Activated CD4-positive, alpha-beta T cell treated with anti-CD3 and anti-CD28 coated beads, Interleukin-2, amount 10 ng/mL, durations not matched to agents 7 days and 5 days (primary cell): ENCODE measurements at places on chromosomes 7 and 10.
A peak's percentile ranks its signal among the peaks of the same experiment; 100 is the strongest.

GRCh38 chr7:127890726-127891125, 140.5 kb downstream of the LRRC4 start:
- no peak for DNase-seq

DNA sequence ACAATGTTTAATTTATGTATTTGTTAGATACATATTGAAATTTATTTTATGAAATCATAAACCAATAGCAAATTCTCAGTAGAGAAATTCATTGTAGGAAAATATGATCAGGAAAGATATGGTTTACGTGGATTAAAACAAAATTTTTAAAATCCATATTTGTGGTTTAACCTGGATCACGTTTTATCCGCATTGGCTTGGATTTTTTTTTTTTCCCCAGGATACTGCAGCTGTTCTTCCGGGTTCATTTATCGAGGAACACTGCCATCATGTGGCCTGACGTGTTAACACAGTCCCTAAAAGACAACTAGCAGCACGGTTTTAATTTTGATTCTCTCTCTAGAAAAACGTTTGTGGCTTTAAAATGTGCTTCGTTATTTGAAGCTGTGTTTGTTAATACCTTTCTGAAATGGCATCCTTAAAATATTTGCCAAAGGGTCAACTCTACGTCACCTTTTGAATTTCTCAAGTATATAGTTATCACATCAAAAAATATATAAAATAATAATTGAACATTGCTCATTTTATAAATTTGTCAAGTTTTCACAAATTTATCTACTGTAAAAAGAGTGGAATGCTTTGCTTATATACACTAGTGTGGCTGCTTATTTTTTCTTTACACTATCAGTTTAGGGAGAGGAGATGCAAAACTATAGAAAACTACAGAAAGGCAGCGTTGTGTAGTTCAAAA, 8.7 kb upstream of the ASB4 start:
- peak; percentile 57 for DNase-seq

DNA sequence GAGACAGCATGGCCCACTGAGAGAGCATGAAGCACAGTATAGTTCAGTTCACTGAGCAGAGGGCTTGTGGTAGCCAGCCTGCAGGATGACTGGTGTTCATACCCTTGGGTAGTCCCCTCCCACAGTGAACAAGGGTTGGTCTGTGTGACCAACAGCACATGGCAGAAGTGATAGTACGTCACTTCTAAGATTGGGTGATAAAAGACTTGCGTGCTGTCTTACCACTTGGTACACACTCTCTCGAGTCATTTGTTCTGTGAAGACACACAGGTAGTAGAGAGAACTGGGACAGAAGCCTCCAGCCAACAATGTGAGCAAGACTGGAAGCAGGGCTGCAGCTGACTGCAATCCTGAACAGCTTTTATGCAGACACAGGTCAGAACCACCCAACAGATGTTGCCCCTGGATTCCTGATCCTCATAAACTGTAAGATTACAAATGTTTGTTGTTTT, 14.6 kb downstream of the EPC1 start:
- peak; percentile 71 for DNase-seq

GRCh38 chr7:55884321-55884720, 2.9 kb upstream of the ZNF713 start:
- no peak for DNase-seq

- no peak for DNase-seq
Observed at GRCh38 chr7:2484868-2485267, 8.7 kb upstream of the GRIFIN start.

GRCh38 chr7:27098578-27099451, 3.0 kb upstream of the HOXA1 start:
- DNase-seq, result no peak

GRCh38 chr10:124182088-124182541, 88.7 kb upstream of the CHST15 start:
- no peak for DNase-seq

- DNase-seq, result no peak
Observed at GRCh38 chr10:98555021-98555619, 108.4 kb upstream of the HPS1 start.
